ENCODE measurements at places on chromosomes 1 and 21.

DNA sequence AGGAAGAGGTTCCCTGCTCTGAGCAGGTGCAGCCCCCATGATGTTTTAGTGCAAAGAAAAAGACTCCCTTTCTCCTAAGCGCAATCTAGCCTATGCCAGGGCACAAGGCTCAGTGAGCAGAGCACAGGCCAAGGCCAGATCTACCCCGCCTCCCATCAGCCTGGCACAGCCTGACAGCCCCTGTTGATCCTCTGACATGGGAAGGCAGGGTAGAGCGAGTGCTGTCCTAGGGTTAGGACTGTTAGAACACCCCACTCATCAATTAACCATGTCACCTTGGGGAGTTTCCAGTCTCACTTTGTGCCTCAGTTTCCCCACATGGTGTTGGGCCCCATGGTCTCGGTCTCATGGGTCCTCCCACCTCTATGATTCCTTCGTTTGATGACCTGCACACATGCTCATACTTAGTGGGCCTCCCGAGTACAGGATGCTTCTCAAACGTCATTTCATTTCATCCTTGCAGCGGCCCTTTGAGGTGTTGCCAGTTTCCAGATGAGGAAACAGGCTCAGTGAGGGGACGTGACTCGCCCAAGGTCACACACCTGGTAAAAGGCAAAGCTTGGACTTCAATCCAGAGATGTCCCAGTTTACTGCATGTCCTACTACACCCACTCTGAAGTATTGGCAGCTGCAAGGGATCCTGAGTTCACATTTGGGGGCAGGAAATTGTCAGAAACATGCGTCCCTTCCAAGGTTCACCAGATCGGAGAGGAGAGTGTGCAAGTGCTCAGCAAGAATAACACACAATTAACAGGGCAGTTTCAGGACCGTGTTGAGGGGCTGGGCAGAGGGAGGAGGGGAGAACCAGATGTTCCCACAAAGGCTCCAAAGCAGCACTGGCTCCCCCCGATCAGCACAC, 213.3 kb downstream of the TRABD2B start:
- no peak for DNase-seq

GRCh38 chr1:39795651-39796050, 7.0 kb upstream of the BMP8B start:
- DNase-seq = peak; percentile 29

DNA sequence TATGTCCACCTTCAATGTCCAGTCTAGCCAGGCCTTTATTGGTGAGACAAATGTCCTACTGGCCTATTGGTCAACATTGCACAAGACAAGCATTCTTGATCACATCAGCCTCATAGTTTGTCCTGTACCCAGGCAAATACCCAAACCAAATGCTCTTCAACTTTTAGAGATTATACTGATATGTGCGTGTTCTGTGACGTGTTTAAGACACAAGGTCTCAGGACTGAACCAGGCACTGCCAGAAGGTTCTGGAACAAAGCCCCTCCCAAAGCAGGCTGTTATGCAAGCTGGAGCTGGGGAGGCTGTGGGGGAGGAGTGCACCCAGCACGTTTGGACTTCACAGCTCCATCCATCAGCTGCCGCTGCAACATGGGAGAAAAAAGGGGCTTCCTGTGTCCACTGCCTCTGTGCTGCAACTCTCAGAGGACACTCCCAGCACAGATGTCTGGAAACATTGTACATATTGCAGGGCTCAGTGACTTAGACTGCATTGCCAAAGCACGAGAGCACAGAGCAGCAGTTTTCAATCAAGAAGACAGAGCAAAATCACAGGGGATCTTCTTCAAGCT, 45.9 kb downstream of the NID1 start:
- no peak for DNase-seq

DNA sequence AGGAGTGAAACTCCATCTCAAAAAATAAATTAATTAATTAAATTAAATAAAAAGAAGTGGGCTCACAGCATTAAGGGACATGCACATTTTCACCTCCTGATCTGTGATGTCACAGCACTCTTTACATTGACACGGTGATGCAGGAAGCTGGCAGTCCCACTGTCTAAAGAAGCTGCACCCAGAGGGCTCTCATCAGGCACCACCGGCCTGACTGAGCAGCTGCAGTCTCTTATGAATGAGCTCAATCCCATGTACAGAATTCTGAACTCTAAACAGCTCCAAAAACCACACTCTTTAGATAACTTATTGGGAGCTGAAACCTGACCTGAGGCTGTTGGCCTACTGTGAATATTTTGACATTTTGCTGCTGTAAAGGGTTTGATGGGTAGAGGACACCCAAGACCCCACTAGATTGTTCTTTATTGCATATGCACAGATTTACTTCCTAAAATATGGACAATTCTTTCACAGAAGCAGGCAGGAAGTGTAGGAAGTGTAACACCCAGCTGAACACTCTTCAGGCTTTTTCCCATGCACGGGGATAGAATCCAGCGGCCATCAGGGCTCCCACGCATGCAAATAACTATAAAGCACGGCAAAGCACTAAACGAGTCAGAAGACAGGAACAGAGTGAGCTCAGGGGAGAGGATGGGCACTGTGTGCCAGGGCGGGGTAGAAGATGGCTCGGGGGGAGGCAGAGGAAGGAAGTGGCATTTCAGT, 46.2 kb downstream of the L1TD1 start:
- DNase-seq = no peak

GRCh38 chr1:64392109-64392508, 77.8 kb upstream of the CACHD1 start:
- DNase-seq = peak; percentile 22

Measured in H7 (cell line).